ENCODE measurements at places on chromosomes 3 and 15. TPM values are rescaled to one million over a fixed set of nuclear protein-coding genes. Genes with fewer than 3 reads are reported as not detected.

The SLCO2A1 gene
- 2.4 TPM for total RNA-seq

The ANKUB1 gene
- total RNA-seq = 0.16 TPM

The HIGD2B gene
- not detected for total RNA-seq

The GNAT1 gene
- total RNA-seq = not detected

The MUSTN1 gene
- total RNA-seq = not detected

The CHL1 gene
- not detected for total RNA-seq
